Activated T-cell treated with anti-CD3 and anti-CD28 coated beads, Interleukin-2, amount 50 U/mL, for 24 hours (primary cell): ENCODE measurements at places on chromosomes 16 and 17.
A peak's percentile ranks its signal among the peaks of the same experiment; 100 is the strongest.

GRCh38 chr16:88831838-88832237 lies 20.1 kb upstream of the APRT start:
- no peak overlapping the region for H3K27ac ChIP-seq
- no peak for DNase-seq
- H3K36me3 ChIP-seq: peaks cover 12% of the 10 kb centered on the region
- no peaks in the 10 kb centered on the region for H3K4me1 ChIP-seq
- H3K27me3 ChIP-seq: no peaks in the 10 kb centered on the region

DNA sequence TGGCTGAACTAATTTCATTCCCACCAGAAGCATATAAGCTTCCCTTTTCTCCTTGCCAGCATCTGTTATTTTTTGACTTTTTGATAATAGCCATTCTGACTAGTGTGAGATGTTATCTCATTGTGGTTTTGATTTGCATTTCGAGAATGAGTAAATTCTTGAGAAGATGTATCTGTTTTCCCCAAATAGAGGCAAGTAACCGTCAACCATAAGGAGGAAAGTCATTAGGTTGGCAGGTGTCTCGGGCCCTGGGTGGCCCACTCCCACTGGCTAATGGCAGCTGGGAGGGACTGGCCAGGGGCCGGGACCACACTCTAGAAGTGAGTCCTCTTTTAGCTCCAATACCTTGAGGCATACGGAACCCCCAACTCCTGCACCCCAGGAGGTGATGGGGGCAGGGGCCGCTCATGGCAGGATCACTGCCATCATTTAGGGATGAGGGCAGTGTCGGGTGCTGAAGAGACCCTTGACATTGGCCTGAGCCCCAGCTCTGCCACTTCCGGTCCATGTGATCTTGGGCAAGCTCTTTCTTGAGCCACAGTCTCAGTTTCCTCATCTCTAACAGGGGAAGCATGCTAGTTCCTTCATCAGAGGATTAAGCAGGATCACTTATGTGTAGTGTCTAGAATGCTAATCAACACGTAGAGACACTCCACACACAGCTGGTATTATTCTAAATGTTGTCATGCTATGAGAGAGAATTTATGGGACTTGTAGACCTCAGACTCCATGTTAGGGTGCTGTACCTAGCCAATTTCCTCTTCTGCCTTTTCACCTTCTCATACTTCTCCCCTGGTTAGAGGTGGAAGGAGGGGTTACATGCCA lies 44.3 kb downstream of the RGS9 start:
- H3K36me3 ChIP-seq: no peaks in the 10 kb centered on the region
- H3K4me1 ChIP-seq: peaks cover 60% of the 10 kb centered on the region
- peak overlapping the region; percentile 86 for H3K27ac ChIP-seq
- H3K27me3 ChIP-seq: peaks cover 4% of the 10 kb centered on the region
- no peak overlapping the region for H3K4me3 ChIP-seq

DNA sequence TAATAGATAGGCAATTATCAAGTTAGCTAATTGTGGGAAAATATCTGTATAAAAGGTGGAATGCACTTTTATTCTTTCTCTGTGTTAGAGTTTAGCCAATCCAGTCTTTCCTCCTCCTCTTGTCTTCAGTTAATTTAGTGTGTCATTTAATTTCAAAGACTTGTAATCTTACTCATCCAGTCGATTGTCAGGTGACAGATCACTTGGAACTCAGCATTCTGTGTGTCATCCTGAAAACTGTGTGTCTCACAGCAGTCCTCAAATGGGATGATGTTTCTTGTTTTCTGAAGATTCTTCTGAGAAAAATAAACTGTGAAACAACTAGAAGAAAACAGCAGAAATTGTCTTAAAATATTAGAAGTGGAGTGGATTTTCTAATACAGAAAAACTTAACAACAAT lies 290 bp upstream of the KRTAP4-1 start:
- no peak for DNase-seq
- H3K4me3 ChIP-seq: no peak overlapping the region
- no peaks in the 10 kb centered on the region for H3K4me1 ChIP-seq
- H3K36me3 ChIP-seq: no peaks in the 10 kb centered on the region

DNA sequence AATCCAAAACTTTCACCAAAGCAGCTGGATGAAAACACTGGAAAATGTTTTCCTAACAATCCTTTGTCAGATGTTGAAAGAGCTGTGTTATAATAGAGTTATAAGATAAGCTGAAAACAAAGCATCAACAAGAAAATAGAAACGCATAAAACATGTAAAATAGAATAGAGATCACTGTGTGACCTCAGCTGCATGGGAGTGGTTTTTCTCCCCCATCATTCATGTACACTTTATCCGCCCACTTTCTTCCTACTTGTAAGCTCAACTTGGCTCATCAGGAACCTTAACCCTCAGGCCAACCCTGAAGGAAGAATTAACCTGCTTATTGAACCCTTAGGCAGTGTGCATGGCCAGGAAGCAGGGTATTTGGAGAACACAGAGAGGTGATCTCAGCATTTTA lies 238.5 kb upstream of the PMFBP1 start:
- no peaks in the 10 kb centered on the region for H3K27me3 ChIP-seq
- no peak for DNase-seq
- no peaks in the 10 kb centered on the region for H3K36me3 ChIP-seq
- H3K27ac ChIP-seq: no peak overlapping the region
- peaks cover 3% of the 10 kb centered on the region for H3K4me1 ChIP-seq
- H3K4me3 ChIP-seq: no peak overlapping the region

GRCh38 chr16:12229759-12230594 lies 253.4 kb downstream of the SNX29 start:
- H3K4me1 ChIP-seq: peaks cover 15% of the 10 kb centered on the region
- H3K27me3 ChIP-seq: no peaks in the 10 kb centered on the region
- no peaks in the 10 kb centered on the region for H3K36me3 ChIP-seq

DNA sequence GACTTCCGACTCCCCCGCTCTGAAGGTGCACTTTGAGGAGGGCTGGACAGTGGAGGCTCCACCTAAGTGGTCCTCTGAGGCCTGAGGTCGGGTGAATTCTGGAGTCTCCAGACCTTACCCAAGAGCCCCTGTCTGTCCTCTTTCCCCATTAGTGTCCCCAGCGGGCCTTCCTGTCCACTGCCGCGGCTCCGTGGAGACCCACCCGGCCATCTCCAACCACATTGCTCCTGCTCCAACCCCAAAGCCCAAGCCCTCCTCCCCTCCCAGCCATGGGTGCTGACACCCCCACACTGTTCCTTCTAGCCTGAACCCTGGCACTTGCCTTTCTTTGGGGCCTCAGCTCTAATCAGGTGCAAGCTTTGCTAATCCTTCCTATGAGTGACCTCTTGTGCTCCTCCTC lies 283.1 kb upstream of the TNRC6C start:
- peaks cover 9% of the 10 kb centered on the region for H3K36me3 ChIP-seq
- no peak for DNase-seq
- no peak overlapping the region for H3K4me3 ChIP-seq
- H3K27ac ChIP-seq: no peak overlapping the region

GRCh38 chr17:29359777-29360176 lies 30.4 kb upstream of the TAOK1 start:
- no peaks in the 10 kb centered on the region for H3K36me3 ChIP-seq
- H3K27ac ChIP-seq: no peak overlapping the region

DNA sequence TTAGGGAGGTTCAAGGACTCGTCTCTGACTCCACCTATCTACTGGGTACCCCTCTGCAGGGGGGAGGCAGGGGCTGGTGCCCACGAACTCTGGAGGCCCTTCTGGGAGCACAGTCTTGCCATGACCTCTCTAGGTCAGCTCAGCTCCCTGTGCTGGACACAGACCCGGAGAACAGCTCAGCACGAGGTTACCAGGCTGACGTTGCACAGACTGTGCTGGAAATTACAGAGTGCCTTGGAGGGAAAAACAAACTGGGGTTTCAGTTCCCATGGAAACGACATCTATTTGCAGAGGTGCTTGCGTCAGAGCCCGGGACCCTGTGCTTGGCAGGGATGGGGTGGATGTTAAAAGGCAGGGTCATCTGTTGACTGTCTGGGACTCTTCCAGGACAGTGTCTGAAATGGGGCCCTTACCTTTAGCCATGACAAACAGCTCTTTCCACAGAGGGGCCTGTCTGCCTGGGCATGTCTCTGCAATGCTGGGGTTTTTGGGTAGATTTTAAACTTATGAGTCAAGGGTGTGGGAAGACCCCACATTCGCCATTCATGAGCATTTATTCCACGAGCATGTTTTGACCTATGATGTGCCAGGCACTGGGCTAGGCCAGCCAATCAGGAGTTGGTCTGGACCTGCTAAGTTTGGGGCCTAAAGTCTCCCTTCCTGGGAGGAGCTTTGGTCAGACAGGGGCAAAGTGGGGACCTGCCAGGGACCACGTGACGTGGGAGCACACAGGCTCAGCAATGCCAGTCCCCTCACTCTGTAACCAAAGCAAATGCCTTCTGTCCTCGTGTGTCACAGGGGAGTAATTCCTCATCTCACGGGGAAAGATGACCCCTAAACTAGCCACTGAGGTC lies 22.5 kb downstream of the CCR7 start:
- H3K36me3 ChIP-seq: no peaks in the 10 kb centered on the region
- no peaks in the 10 kb centered on the region for H3K27me3 ChIP-seq
- H3K4me3 ChIP-seq: peak overlapping the region; percentile 63
- H3K4me1 ChIP-seq: peaks cover 91% of the 10 kb centered on the region
- DNase-seq: peak; percentile 74
- H3K27ac ChIP-seq: peak overlapping the region; percentile 98

- H3K4me1 ChIP-seq: peaks cover 7% of the 10 kb centered on the region
- H3K4me3 ChIP-seq: no peak overlapping the region
- peaks cover 17% of the 10 kb centered on the region for H3K36me3 ChIP-seq
- no peaks in the 10 kb centered on the region for H3K27me3 ChIP-seq
- DNase-seq: no peak
Measured at GRCh38 chr17:21528031-21528695, 152.0 kb downstream of the KCNJ12 start.

DNA sequence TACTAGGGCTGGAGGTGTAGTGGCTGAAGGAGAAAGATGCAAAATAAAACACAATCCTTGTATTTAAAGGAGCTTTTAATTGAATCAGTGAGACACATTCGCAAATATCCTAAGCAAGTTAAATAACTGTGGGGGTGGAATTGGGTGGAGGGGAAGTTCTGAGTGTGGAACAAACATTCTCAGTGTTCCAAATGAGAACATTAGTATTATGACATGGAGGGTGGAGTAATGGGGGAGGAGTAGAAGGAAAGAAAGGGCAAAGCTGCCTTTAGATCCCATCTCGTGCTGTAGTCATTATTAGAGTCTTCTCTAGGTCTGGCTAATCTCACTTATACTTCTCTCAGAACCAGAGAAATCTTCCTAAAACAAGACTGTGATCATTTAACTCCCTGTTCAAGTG lies 169.7 kb downstream of the ANKFN1 start:
- no peaks in the 10 kb centered on the region for H3K4me1 ChIP-seq
- no peaks in the 10 kb centered on the region for H3K36me3 ChIP-seq
- H3K27ac ChIP-seq: no peak overlapping the region
- peaks cover 14% of the 10 kb centered on the region for H3K27me3 ChIP-seq

DNA sequence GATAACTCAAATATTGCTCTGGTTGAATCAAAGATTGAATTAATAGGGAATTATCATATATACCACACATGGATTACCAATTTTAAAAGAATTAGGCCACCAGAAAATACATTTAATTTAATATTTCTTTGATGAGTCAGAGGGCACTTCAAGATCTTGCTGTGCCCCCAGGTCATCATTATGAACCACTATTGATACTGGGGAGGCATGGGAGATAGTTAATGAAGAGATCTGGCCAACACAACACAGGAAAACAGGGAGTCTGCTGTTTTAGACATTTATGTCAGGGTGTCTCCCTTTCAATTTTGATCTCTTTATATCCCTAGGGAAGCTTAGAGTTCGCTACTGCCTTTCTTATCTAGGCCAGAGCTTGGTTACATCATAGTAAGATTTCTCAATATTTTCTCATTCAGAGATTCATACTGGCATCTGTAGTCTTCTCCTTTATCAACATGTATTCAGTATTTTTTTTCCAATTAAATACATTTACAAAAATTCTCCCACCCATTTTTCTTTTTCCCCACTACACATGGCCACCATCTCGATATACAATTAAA lies 158.3 kb upstream of the ZFHX3 start:
- no peaks in the 10 kb centered on the region for H3K4me1 ChIP-seq
- no peak for DNase-seq
- peaks cover 2% of the 10 kb centered on the region for H3K27me3 ChIP-seq
- no peak overlapping the region for H3K27ac ChIP-seq
- H3K36me3 ChIP-seq: no peaks in the 10 kb centered on the region
- H3K4me3 ChIP-seq: no peak overlapping the region

GRCh38 chr17:46020998-46021397 lies 21.9 kb downstream of the STH start:
- no peak for DNase-seq
- H3K4me1 ChIP-seq: peaks cover 18% of the 10 kb centered on the region
- H3K27ac ChIP-seq: peak overlapping the region; percentile 87
- H3K27me3 ChIP-seq: no peaks in the 10 kb centered on the region
- no peak overlapping the region for H3K4me3 ChIP-seq

DNA sequence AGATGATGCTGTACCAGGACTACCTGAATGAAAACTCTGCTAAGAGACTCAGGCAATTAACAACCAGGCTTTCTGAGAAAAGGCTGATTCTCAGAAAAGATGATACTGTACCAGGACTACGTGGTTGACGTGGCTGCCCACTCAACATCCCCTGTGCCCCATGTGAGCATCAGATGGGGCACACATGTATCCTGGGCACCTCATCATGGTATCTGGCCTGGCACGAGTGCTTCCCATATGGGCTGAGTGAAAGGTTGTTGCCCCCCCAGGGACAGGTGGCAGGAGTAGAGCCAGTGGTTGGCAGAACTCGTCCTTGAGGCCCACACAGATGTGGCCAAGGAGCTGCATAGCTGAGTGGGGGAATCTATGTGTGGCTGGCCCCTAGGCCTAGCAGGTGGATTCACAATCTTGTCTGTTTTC lies 3.5 kb upstream of the CES4A start:
- no peaks in the 10 kb centered on the region for H3K27me3 ChIP-seq
- peaks cover 52% of the 10 kb centered on the region for H3K4me1 ChIP-seq
- H3K4me3 ChIP-seq: no peak overlapping the region
- peak overlapping the region; percentile 100 for H3K27ac ChIP-seq
- DNase-seq: peak; percentile 81

- H3K27me3 ChIP-seq: no peaks in the 10 kb centered on the region
- peaks cover 12% of the 10 kb centered on the region for H3K36me3 ChIP-seq
- H3K4me1 ChIP-seq: peaks cover 4% of the 10 kb centered on the region
- no peak for DNase-seq
- no peak overlapping the region for H3K27ac ChIP-seq
Measured at GRCh38 chr16:69283851-69284250, 27.3 kb upstream of the VPS4A start.

- H3K27me3 ChIP-seq: peaks cover 35% of the 10 kb centered on the region
- H3K4me3 ChIP-seq: no peak overlapping the region
- DNase-seq: no peak
- H3K4me1 ChIP-seq: no peaks in the 10 kb centered on the region
- H3K27ac ChIP-seq: no peak overlapping the region
Measured at GRCh38 chr16:24324421-24324820, 68.3 kb downstream of the CACNG3 start.
